ENCODE measurements at places on chromosomes 5 and 9. TPM values are rescaled to one million over a fixed set of nuclear protein-coding genes. Genes with fewer than 3 reads are reported as not detected.

Gene GAPT
- total RNA-seq, result 1.9 TPM

Gene IL33
- total RNA-seq, result 2.9 TPM

DNA sequence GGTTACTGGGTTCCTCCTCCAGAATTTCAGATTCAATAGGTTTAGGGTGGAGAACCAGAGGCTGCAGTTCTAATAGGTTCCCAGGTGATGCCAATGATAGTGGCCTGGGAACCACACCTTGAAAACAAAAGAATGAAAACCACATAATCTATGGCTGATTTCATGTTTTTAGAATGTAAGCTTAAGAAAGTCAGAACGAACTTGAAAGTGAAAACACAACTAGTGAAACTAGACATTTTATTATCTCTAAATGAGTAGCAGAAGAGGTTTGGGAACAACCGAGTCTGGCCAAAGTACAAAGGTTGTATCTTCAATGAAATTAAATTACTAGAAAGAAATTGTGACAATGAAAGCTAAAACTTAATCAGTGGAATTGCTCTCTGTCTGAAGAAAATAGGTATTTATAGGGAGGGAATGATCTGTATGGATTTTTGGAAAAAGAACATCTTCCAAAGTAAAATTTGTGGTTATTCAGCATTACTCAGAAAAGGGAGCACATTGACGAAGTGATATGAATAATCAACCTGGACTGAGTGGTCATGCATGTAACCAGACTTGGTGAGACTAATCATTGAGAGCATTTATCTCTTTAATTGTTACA is 24.9 kb upstream of the CEP120 start:
- DNase-seq, result no peak

Gene SYK
- 30.8 TPM for total RNA-seq

Gene PDZD2
- 89.1 TPM for total RNA-seq

Gene SH3PXD2B
- 18.3 TPM for total RNA-seq

Gene TOR1A
- total RNA-seq, result 43.4 TPM

All from testis (tissue), 5 donors.